ENCODE measurements at places on chromosomes 2 and 18.

GRCh38 chr2:26770986-26771586 lies 7.0 kb downstream of the SLC35F6 start:
- DNase-seq: no peak

GRCh38 chr2:196249171-196249570 lies 77.8 kb upstream of the STK17B start:
- no peak for DNase-seq

GRCh38 chr2:23721454-23721826 lies 205.5 kb downstream of the ATAD2B start:
- DNase-seq: no peak

DNA sequence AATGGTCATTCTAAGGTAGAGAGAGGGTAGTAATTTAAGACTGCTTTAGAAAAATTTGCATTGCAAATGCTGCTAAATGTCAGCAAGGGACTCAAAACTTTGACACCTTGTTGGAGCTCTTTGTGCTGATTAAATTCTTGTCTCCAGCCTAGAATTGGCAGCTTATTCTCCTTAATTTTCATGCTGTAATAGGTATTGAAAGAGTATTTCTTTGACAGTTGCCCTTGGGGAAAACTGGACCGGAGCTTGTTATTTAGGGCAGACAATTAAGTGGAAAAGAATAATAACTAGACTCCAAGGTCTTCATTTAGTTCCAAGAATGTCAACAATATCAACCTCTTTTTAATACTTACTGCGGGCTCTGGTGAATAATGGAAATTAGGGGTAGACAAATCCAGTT lies 264.0 kb downstream of the TPGS2 start:
- DNase-seq: no peak

GRCh38 chr2:23055251-23055650 lies 329.7 kb upstream of the KLHL29 start:
- no peak for DNase-seq

DNA sequence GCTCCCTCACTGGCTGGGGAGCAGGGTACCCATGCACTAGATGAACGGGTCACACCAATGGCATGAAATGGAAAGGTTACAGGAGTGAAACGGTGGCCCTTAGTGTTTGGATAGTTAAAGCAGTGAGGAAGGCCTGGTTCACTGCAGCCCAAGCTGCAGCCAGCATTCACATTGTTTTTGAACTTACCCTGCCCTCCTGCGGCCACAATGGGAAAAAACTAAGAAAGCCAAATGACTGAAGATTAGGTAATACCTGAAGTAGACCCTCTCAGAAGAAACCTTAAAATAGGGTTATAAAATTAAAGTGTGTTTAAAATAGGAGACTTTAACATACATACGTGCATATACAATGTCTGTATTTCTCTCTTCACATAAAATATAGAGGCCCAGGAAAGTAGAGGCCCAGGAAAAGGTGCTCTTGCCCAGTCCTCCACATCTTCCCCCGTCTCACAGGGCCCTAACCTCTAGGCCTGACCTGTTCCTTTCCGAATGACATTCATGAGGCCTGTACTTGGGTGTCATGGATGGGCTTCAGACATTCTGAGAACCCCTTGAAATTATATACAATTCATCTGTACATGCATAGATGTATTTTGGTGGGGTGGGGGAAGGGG lies 33.3 kb downstream of the DOK1 start:
- peak; percentile 33 for DNase-seq

- DNase-seq: no peak
These were observed 296.4 kb upstream of the RND3 start for GRCh38 chr2:150783896-150784295.

GRCh38 chr2:10469301-10469700 lies 21.2 kb upstream of the ODC1 start:
- DNase-seq: no peak

DNA sequence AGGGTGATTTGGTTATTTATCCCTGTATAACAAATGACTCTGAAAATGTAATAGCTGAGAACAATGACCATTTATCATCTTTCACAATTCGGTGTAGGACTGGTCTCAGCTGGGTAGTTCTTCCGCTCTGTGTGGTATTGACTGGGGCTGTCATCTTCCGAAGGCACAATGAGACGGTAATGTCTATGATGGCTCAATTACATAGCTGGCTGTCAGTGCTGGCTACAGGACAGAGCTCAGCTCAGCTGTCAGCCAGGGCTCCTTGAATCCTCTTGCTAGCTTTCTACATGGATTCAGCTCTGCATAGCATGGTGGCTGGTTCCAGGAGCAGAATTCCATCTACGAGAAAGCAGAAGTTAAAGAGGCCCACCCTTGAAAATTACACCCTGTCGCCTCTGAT lies 483.8 kb downstream of the TDRD15 start:
- no peak for DNase-seq

DNA sequence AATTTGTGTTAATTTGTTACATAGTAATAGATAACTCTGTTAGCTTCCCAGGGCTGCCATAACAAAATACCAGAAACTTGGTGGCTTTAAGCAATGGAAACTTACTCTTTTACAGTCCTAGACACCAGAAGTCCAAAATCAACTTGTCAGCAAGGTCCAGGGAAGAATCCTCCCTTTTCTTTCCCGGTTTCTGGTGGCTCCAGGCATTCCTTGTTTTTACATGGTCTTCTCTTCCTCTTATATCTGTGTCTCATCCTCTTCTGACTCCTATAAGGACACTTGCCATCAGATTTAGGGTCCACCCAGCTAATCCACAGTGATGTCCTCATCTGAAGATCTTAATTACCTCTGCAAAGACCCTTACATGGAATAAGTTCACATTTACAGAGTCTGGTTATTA lies 95.6 kb downstream of the DDX1 start:
- DNase-seq: no peak

- DNase-seq: no peak
These were observed 99.6 kb downstream of the TPGS2 start for GRCh38 chr18:36729197-36729596.

DNA sequence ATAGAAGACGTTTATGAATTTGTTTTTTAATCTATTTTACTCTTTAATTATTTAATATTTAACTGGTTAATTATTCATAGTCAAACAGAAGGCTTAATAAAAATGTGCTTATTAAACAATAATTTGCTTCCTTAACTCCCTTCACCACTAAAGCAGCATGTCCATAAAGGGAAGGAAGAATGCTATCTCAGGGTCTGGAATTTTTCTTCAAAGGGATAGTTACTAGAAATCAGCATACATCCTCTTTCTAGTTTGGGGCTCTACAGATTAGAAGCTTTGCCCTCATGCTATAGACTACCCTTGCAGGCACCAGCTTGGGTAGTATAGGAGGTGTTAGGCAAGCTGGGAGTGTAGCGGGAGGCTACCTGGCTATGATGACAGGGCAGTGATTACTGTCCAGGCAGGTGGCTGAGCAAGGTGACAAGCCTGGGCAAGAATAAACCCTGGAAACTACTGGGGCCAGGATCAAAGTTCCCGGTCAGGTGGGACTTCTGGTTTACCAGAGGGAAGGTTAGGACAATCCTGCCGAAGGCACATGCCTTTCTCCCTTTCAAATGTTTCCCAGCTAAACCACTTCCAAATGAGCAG lies 276.0 kb upstream of the REV1 start:
- no peak for DNase-seq

GRCh38 chr2:20451341-20451740 lies 4.5 kb downstream of the RHOB start:
- DNase-seq: no peak

GRCh38 chr2:232162187-232162586 lies 200.7 kb downstream of the DIS3L2 start:
- no peak for DNase-seq

DNA sequence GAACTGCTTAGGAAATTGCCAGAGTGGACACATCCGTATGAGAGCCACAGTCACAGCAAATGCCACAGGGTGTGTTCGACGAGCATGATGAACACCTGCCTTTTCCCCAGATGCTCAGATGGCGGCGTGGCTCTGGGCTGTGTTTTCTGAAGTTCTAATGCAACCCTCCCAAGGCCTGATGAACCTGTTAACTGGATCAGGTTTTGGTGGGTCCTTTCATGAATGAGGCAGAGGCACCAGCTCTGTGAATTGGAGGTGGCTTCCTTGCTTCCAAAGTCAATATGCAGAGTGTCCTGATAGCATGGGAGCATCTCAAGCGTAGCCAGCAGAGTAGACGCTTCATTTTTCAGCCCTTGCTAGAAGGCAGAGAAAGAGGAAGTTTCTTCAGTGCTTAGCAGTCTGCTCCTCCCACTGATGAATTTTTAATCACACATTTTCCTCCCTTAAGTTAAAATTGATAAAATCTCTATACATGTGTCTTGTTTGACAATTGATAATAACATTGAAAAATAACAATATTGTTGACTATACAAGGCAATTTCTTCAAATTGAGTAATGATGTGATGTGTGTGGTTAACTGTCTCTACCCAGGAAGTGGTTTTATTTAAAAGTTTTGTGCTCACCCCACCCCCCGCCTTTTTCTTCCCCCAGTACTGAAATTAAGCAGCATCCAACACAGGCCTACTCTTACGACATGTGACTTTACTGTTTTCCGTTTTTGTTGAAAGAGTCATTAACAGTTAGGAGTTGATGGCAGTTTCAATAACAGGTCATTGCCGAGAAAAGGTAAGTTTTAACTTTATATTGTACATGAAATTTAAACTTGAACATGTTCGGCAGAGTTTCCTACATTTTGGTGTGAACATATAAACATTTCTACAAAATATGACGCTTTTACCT lies at the start of gene ARHGAP15:
ARHGAP15 (plus strand) TSS at position 739 of the 900 bp plus-strand sequence.
- peak; percentile 39 for DNase-seq

DNA sequence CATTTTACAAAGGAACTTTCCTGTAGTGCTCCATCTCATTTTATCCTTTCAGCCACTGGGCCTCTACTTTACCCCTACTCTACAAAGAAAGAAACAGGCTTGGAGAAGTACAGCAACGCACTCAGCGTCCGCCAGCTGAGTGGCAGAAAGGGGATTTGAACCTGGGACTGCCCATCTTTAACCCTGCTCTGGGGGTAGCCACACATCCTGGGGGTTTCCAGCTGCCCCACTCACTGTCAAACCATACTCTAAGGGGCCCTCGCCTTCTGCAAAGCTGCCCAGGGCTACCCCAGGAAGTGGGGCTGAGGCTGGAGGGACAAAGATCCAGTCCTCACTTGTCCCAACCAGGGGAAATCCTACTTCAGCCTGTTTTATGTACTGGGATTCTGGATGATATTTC lies 17.9 kb downstream of the HS1BP3 start:
- DNase-seq: no peak

- no peak for DNase-seq
These were observed 467.3 kb upstream of the ETAA1 start for GRCh38 chr2:66929632-66930338.

Data from stimulated activated CD8-positive, alpha-beta memory T cell treated with anti-CD3 and anti-CD28 coated beads, Interleukin-7, amount 100 ng/mL, for 48 hours (primary cell).